ENCODE measurements at places on chromosomes 6 and 20. TPM values are rescaled to one million over a fixed set of nuclear protein-coding genes. Genes with fewer than 3 reads are reported as not detected.

The SLC22A3 gene
- total RNA-seq = 0.87 TPM

The YWHAB gene
- 183 TPM for total RNA-seq

The DDO gene
- total RNA-seq = not detected

The OR11A1 gene
- total RNA-seq = not detected

The KIFC1 gene
- 28.0 TPM for total RNA-seq

The SLCO4A1 gene
- total RNA-seq = 5.3 TPM
